Lung microvascular endothelial cell (primary cell): ENCODE measurements at places on chromosomes 7 and 10.

GRCh38 chr10:13445656-13446400, 83.0 kb downstream of the BEND7 start:
- DNase-seq = no peak

DNA sequence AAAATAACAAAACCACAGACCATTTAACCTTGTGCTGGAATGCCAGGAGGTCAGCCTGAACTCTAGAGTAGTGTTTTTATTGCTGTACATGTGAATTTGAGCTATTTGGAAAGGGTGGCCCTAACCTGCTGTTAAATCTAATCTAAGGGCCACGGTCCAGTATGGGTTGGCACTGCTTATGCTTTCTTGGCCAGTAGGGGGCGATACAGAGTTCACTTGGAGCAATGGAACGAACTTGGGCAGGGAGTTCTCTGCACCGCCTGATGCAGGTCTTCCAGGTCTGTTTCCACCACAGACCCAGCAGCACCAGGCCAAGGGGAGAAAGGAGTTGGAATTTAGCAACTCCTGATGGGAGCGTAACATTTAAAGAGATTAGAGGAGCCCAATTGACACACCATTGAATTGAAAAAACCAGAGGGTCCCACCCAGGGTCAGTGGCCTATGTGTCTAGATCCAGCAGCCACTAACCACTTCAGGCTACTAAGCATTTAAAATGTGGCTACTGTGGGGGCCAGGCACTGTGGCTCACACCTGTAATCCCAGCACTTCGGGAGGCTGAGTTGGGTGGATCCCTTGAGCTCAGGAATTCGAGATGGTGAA, 75.7 kb upstream of the EFCAB10 start:
- peak; percentile 40 for DNase-seq

DNA sequence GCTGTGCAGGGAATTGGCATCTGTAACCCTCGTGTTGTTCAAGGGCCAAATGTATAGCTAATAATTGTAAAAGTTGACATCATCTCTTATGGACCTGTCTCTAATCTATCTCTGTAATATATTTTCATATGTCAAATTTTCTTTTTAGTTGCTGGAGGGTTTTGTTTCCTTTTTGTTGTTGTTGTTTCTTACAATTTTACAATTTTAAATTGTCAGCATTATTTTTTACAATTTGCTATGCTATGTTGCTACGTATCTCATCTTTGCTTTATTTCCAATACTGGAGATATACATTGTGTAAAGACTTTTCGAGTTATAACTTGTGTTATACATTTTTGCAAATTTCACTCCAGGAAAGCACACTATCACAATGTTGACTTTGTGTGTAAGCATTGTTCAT, 290.2 kb upstream of the SP4 start:
- no peak for DNase-seq

DNA sequence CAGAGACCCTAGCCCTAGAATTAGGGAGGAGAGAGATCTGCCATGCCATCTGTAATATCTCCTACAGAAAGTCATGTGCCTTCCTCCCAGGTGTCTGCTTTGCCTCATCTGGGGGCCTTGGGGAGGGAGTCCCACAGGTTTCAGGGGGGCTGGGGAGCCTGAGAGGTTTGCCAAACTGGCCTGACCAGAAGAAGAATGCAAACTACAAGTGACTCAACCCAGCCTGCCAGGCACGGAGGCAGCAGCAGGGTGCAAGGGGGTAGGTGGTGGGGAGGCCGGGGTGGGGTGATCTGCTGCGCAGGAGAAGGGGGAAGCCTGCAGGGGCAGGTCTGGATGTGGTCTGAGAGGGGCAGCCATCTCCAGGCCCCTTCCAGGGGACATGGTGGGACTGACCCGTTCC, 9.6 kb upstream of the TRIM8 start:
- no peak for DNase-seq

GRCh38 chr7:44258865-44259546, 58.2 kb downstream of the YKT6 start:
- no peak for DNase-seq

DNA sequence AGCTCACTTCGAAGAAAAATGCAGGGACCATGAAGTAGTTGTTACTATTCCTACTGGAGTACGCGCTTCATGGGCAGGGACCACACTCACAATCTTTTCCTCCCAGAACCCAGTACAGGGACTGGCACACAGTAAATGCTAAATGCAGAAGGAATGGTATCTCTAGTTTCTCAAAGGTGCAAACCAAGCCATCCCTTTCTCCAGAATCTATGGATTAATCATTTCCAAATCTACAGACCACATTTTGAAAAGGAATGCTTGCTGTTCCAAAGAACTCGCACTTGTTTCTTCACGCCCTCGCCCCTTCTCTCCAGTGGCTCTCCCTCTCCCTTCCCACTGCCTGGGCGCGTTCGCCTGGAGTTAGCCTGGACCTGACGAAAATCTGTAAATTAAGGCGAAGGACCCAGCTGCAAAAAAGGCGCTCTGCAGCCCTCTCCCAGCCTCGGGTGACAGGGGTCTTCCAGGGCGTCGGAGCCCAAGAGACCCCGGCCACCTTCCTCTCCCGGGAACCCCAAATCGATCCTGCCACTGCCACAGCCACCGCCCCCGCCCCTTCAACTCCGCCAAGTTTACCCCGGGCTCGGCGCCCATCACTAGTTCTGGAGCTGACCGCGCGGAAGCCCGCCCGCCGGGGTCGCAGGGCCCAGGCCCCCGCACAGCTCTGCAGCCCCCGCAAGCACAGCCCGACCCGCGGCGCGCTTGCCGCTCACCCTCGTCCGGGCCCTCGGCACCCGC, 527 bp downstream of the PDIA4 start:
- DNase-seq = peak; percentile 36

- DNase-seq = no peak
These were observed 22.7 kb downstream of the ZMIZ2 start for GRCh38 chr7:44771358-44771757.

DNA sequence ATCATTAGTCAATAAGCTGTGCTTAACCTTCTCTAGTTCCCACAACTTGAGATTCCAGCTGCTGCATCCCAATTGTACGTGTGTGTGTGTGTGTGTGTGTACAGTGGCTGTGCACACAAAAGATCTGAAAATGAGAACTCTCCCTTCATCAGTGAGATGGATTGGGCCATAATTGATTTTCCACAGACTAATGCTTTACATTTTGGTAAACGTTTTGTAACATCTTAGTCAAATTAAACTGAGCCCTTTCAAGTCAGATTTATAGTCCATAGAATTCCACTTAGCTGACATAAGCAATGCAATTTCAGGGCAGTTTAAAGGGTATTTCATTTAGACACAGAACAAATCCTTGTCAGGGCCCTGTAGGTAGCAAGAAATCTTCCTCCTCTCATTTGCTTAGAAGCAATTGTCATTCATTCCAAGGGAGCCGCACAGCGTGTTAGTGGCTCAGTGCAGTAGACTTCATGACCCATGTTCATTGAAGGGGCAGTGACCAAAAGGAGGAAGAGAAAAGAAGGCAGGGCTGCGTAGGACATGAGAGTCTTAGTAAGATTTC, 1123.5 kb upstream of the AUTS2 start:
- no peak for DNase-seq

DNA sequence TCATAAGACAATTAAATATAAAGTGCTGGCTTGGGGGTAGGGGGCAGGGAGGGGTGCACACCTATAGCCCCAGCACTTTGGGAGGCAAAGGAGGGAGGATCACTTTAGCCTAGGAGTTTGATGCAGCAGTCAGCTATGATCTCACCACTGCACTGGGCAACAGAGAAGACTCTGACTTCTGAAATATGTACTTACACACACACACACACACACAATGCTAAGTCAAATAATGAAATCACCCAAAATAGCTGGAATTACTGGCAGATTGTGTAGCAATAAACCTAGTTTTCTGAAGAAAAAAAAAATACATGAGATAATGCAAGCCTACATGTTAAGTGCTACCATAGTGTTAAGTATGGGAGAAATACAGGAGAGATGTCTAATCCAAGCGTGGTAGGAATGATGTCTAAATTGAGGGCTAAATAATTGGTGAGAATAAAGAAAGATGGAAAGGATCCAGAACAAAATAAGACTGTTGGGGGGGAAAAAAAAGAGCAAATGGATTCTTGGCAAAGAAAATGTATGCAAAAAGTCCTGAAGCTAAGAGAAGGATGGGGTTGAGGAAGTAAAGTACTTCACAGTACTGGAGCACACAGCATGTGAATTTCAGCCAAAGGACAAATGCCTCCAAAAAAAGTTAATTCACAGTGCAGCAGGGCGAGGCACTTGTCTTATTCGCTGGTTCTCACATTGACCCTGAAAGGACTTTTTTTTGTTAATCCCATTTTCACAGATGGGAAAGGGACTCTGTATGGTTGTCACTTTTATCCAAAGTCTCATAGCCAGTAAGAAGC, 73.9 kb downstream of the IGF2BP3 start:
- DNase-seq = no peak

GRCh38 chr7:108079648-108080591, 50.2 kb downstream of the LAMB4 start:
- peak; percentile 88 for DNase-seq

- no peak for DNase-seq
These were observed 25.6 kb downstream of the TACR2 start for GRCh38 chr10:69391158-69391557.

DNA sequence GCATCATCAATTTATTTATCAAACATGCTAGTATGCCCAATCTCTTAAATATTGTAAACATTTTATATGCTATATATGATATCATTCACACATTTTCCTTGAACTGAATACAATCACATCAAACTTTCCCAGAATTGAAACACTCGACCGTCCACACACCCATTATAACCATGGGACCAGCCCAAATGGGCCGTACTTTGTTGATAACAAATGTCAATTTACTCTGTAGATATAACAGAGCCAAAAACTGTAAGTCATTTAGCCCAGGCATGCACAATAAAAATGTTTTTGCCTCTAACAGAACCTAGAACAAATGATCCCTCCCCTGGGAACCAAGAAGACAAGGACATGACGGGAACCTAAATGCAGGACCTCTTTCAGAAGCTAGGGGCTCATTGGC, 683 bp upstream of the ANKRD22 start:
- DNase-seq = no peak

- no peak for DNase-seq
These were observed 490 bp downstream of the TNS3 start for GRCh38 chr7:47581438-47581803.

- DNase-seq = no peak
These were observed 994.9 kb downstream of the REEP3 start for GRCh38 chr10:64515970-64516699.

DNA sequence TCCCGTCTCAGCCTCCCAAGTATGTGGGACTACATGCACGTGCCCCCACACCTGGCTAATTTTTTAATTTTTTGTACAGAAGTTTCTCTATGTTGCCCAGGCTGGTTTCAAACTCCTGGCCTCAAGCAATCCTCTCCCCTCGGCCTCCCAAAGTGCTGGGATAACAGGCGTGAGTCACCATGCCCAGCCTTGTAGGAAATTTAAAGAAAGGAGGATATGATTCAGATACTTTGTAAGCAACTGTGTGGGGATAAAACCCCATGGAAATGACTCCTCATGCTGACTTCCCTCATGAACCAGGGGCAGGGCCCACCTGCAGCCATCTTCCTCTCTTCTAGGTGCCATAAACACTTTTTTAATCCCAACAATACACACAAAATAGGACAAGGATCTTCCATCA, 50.2 kb downstream of the APBB1IP start:
- no peak for DNase-seq

- DNase-seq = no peak
These were observed 35.9 kb downstream of the PHYHIPL start for GRCh38 chr10:59212301-59212798.

DNA sequence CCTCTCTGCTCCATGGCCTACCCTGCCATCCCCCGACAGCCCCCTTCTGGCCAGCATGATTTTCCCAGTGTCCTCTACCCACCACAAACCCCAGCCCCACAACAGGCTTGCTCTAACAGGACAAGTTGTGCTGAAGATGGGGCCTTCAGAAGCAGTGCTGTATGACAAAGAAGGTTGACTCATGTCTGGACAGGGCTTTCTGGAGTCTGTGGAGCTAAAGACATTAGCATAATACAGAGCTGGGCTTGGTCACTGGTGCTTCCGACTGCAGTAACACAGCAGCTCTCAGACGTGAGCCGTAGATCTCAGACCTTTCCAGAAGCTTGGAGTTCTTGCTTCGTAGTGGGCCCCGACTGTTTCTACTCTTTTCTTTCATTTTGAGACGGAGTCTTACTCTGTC, 100.5 kb downstream of the GTF2IRD1 start:
- DNase-seq = no peak

GRCh38 chr7:46569133-46569465, 648.0 kb upstream of the IGFBP3 start:
- no peak for DNase-seq

GRCh38 chr10:76015245-76015644, 583.8 kb downstream of the LRMDA start:
- DNase-seq = no peak

- no peak for DNase-seq
These were observed 191.7 kb downstream of the SEMA3E start for GRCh38 chr7:83457022-83457892.

DNA sequence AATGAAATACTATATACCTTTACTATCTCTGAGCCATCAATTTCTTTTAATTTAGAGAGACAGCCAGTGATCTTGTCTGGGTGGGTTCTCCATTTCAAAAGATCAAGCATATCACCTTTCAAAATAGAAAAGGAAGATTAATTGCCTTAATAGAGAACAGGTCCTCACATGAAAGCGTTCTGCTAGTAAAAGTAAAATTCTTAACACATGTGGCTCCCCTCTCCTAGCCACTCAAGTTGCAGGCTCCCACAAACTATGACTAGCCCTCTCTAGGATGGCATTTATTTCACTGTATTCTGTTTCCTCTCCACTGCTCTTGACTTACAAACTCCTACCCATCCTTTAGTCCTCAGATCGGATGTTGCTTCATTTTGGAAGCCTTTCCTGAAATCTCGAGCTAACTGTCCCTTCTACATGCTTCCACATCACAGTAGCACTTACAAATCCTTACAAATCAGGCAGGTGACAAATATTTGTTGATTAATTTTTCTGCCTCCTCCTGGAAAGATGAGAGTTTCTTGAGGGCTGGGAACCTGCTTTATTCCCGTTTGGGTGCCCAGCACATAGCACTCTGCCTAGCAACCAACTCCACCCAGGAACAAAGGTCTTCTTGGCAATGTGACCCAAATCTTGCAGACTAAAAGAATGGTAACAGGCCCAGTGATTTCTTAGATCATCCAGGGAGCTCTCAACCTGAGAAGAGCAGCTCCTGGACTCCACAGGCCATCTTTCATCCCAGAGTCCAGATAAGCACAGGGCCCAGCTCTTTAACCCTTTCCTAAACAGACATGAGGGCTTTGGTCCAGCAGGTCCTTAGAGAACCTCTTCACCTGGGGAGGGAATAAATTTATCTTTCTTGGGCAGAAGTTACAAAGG, 310.4 kb upstream of the IMMP2L start:
- no peak for DNase-seq

GRCh38 chr7:78265486-78265885, 466.9 kb downstream of the PHTF2 start:
- no peak for DNase-seq

DNA sequence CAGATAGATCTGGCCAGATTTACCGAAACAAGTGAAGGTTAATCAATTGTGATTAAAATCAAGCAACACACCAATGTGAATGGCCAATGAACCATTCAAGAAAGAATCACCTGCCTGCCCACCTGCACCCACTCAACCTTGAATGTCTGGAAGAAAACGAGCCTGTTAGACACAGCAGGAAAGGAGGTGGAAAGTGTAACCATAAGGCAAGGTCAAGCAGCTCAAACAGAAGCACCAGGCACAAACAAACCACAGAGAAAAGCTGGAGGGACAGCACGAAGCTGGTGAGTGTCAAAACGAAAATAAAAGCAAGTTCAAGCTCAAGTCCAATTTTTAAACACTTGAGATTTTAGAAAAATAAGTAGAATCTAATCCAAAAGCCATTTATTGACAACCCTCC, 64.9 kb downstream of the STEAP1B start:
- no peak for DNase-seq
